SHP77 (cell line): ENCODE measurements at places on chromosomes 5 and 9.

DNA sequence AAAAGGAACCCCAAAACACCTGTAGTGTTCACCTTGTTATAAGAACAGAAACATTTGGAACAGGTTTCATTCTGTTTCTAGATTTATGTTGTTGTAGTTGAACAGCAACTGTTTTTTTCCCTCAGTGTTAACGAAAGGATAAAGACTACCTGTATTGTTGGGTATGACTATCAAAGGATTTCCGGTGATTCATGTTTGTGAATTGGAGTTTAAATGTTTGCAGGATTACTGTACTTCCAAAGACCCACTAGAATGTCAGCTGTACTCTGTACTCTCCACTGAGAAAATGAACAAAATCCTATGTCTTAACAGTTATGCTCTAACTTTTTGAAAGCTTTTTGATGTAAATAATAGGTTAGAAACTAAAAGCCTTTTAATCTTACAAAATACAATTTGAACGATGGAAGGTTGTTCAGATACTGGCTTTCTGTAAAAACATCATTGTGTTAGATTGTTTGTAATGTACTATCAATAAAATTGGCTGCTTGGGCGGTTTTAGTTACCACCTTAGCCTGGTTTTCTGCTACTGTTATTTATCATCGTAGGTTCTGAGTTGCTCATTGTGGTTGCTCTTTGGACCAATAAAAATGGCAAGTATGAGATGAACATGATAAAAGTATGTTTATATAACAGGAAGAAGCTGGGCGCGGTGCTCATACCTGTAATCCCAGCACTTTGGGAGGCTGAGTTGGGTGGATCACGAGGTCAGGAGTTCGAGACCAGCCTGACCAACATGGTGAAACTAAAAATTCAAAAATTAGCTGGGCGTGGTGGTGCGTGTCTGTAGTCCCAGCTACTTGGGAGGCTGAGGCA lies 44.1 kb downstream of the DCP2 start:
- DNase-seq: no peak

- no peak for DNase-seq
Observed at GRCh38 chr5:17625686-17626085, 6.2 kb upstream of the TAF11L13 start.

- no peak for DNase-seq
Observed at GRCh38 chr9:36999728-37000333, 34.2 kb downstream of the PAX5 start.

DNA sequence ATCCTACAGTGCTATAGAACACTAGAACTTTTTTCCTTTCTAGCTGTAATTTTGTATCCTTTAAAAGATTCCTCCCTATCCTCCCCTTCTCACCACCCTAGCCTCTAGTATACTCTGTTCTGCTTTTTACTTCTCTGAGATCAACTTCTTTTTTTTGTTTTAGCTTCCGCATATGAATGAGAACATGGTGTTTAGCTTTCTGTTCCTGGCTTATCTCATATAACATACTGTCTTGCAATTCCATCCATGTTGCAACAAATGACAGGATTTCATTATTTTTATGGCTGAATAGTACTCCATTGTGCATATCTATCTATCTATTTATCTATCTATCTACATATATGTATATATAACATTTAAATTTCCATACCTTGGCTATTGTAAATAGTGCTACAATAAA lies 126.0 kb upstream of the MAN2A1 start:
- DNase-seq: no peak

GRCh38 chr9:93635186-93636107 lies 59.1 kb downstream of the PHF2 start:
- no peak for DNase-seq
